ENCODE measurements at places on chromosomes 3 and 15. TPM values are rescaled to one million over a fixed set of nuclear protein-coding genes. Genes with fewer than 3 reads are reported as not detected.

CD276 gene
- 46.9 TPM for total RNA-seq

DNA sequence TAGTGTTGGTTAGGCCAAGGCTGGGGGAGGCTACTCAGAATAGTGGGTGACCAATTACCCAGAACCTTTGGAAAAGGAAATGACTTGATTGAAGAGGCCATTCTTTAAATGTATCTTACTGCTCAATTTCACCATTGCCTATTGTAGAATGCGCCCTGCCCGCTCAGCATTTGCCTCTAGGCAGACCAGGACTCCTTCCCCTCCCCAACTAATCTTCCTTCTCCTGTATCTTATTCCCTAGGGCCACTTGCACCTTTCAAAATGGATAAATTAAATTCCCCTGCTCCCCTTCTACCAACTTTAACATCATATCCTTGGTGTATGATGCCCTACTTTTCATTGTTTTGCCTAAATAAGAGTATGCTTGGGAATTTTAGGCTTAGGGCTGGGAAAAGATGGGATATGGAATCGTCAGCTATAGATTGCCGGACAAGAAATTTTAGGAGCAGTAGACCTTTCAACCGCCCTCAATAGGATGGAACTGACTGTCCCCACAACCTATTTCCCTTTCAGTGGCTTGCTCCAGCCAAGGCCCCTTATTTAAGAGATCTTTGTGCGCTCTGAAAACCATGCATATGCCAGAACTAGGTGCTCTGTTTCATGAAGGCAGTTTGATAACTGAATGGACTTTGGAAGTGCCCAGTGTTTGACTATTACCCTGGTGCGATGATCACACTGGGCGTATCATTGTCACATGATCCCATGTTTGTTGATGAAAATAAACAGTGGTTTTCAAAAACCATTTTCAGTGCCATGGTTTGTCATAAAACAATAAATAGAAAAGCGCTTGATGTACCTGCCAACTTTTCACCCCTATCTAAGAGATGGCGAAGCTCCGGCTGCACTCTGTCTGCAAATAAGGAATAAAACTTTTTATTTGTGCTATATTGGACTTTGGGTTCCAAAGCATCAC is 74.3 kb upstream of the TSEN2 start:
- no peak for DNase-seq

DNA sequence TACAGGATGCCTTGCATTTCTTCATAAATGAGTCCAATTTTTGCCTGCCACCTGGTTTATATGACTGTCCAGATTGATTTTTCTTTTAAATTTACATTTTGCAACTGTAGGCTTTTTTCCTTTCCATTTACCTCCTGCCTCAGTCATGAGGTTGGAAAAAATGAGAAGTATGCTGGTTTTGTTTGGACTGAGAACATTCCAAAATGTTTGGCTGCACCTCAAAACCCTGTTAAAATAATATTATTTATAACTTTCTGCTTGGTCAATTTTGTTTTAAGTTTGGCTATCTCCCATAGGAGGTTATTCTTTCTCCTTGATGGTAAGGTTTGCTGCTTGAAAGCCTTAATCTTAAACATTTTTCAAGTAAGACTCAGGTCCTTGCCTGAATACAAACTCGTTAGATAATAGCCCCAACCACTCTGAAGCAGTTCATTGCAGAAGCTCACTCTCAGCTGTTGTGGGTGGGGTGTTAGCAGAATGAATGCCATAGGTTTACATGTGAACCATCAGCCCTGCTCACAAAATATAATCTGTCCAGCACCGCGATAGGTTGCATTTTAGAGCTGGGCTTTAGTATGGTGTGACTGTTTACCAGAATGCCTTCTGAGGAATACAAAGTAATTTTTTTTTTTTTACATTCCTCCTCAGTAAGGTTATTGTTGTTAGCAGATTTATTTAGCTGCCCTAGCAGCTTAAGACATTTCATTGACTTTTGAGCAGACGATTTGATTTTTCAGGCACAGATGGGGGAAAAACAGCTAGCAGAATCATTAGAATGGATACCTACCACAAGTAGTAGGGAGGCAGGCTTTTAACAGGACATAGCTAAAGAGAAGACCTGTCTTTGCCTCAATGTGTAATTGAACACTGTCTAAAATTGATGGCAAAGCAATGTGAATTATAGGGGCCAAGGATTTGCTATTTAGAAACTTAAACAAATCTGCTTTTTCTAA is 630.8 kb upstream of the KCNMB2 start:
- DNase-seq, result no peak

- DNase-seq, result no peak
Observed at GRCh38 chr15:88428053-88428452, 39.1 kb downstream of the MRPL46 start.

BOC gene
- 70.1 TPM for total RNA-seq

GRCh38 chr3:70531063-70531657 is 218.7 kb upstream of the MDFIC2 start:
- peak; percentile 10 for DNase-seq

GOLGA8N gene
- 14.3 TPM for total RNA-seq

ECE2 gene
- not detected for total RNA-seq

GRCh38 chr15:39000008-39000734 is 435.6 kb upstream of the RASGRP1 start:
- DNase-seq, result no peak

CCR8 gene
- total RNA-seq, result not detected

DNA sequence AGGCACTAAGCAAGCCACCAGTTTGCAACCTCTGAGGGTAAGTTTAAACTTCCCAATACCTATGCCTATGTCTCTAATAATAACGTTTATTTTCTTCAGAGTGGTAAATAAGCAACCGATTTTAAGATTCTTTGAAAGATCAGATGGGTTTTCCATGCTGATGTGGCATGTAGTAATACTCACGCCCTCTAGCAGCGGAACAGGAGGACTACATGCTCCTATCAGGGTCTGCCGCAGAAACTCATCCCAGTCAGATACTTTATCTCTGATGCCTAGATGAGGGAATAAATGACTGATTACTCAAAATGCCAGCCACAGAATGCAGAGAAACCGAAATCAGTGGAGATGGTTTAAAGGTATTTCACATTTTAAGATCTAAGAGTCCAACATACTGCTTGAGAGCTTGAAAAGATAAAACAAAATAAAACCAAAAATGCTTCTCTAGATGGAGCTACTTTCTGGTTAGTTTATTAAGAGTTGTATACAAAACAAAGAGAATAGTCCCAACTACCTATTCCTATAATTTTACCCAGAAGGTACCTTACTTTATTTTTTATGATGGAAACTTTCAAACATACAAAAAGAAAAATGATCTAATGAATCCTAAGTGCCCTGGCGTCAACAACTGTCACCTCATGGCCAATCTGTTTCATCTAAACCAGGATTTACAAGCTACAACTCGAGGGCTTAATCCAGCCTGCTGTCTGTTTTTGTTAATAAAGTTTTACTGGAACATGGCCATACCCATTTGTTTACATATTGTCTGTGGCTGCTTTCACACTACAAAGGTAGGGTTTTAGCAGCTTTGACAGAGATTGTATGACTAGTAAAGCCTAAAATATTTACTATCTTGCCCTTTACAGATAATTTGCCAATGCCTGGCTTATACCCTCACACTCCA is 37.5 kb upstream of the STIMATE start:
- DNase-seq, result peak; percentile 46

GRCh38 chr3:107098864-107099263 is 278.4 kb upstream of the CCDC54 start:
- DNase-seq, result no peak

DNA sequence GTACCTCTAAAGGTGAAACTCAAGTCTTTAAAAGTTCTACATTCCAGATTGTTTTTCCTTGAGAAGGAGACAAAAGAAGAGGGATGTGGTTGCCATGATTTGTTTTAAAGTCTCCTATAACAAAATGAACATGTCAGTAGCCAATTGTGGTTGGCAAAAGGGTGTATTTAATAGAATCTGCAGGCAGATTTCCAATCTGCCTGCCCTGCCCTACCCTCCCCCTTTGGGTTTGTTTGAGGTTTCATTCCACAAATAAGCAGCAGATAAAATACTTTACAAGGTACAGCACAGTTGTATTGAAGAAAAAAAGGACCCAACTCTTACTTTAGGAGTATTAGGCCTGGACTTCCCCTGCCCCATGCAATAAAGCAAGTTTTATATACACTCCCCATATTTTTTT is 59.5 kb downstream of the MLH1 start:
- no peak for DNase-seq

DNA sequence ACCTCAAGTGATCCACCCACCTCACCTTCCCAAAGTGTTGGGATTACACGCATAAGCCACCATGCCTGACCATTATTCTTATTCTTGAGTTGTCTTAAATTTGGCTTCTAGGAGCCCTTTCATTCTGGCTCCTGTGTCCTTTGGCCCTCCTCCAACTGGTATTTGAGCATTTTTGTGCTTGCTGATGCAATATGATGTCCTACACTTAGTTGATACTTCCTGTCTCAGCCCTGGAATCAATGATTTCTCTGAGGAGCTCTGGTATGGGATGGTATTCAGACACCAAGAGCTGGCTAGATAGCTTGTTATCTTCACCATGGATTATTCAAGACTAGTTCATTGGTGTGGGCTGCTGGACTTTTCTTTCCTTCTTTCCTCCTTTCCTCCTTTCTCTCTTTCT is 25.4 kb downstream of the ZNF621 start:
- DNase-seq, result no peak

GUCA1C gene
- total RNA-seq, result not detected

- DNase-seq, result no peak
Observed at GRCh38 chr3:128559486-128560225, 66.7 kb upstream of the GATA2 start.

AMOTL2 gene
- total RNA-seq, result 46.8 TPM

DNA sequence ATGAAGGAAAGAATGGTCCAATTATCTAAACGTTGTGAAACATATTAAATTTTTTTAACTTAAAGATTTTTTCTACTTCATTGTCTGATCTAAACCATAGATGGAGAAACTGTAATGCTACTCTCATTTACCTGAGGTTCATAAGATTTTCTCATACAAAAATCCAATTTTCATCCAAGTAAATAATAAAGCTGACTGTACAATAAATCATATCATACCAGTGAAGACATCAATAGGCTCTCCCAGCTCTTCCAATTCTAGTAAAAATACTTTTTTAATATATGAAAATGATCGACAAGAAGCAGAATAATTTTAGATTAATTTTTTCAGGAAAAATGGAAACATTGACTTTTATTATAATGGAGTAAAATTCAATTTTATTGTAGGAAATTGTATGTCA is 260.8 kb downstream of the GABRG3 start:
- DNase-seq, result no peak

- DNase-seq, result no peak
Observed at GRCh38 chr3:34696831-34697230, 898.4 kb downstream of the PDCD6IP start.

CX3CR1 gene
- total RNA-seq, result 1.5 TPM

DNA sequence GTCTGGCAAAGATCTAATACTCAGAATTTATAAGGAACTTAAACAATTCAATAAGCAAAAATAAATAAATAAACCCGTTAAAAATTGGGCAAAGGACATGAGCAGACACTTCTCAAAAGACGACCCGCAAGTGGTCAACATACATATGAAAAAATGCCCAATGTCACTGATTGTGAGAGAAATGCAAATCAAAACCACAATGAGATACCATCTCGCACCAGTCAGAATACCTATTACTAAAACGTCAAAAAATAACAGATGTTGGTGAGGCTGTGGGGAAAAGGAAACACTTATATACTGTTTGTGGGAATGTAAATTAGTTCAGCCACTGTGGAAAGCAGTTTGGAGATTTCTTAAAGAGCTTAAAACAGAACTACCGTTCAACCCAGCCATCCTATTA is 188.0 kb upstream of the MRPL3 start:
- no peak for DNase-seq

- DNase-seq, result no peak
Observed at GRCh38 chr3:146991907-146992306, 386.8 kb upstream of the PLSCR5 start.

GRCh38 chr3:53729159-53729558 is 117.1 kb downstream of the CHDH start:
- no peak for DNase-seq

GHSR gene
- not detected for total RNA-seq

DNA sequence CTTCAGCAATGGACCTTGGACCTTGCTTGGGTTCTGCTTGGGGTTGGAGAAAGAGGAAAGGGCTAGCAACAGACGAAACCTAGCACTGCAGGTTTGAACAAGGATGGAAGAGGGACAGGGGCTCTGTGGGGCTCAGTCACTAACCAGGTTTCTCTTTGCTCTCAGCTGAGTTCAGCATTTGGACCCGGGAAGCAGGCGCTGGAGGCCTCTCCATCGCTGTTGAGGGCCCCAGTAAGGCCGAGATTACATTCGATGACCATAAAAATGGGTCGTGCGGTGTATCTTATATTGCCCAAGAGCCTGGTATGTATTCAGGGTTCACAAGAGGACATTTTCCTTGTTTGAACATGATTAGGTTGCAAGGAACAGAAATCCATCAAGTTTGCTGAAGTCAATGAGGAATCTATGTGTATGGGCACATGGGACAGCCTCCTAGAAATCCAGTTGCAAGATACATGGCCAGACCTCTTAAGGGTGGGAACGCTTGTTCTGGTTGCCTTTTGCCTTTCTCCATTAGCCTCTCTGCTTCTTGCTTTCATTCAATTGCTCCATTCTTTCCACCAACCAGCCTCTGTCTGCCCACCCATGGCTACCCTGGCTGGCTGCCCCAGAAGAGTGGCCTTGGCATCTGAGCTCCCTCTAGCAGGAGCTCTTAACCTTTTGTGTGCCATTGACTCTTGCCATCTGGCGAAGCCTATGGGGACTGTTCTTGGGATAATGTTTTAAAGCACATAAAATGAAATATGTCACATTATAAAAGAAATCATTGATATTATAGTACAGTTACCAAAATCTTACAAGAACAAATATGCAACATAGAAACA is 55.9 kb downstream of the DNASE1L3 start:
- no peak for DNase-seq

TM2D3 gene
- total RNA-seq, result 42.6 TPM

- DNase-seq, result no peak
Observed at GRCh38 chr3:194077602-194078001, 58.3 kb upstream of the HES1 start.

- peak; percentile 57 for DNase-seq
Observed at GRCh38 chr15:93848490-93848889, 382.9 kb upstream of the MCTP2 start.

WNT5A gene
- total RNA-seq, result 28.8 TPM
